Umbilical cord (tissue), 2 donors: ENCODE measurements at places on chromosomes 5 and 9.
A peak's percentile ranks its signal among the peaks of the same experiment; 100 is the strongest.

DNA sequence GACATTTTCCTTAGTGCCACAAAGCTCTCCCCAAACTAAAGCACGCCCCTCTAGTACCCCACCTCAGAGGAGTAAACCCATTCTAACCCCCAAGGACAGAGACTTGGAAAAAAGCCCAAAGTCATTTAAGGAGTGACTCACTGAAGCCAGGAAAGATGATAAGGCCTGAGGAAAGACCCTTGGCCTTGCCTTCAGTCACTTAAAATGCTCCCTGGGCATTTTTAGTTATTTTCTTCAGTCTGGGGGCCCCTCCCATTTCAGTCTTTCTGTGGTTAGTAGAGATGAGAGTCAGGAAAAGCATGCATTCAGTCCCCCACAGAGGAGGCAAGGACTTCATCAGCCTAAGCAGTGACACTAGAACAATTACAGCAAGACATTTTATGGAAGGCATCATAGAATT is 13.7 kb upstream of the TLX3 start:
- no peak for DNase-seq

- DNase-seq = no peak
These were observed 428.5 kb downstream of the CETN3 start for GRCh38 chr5:89981021-89981420.

DNA sequence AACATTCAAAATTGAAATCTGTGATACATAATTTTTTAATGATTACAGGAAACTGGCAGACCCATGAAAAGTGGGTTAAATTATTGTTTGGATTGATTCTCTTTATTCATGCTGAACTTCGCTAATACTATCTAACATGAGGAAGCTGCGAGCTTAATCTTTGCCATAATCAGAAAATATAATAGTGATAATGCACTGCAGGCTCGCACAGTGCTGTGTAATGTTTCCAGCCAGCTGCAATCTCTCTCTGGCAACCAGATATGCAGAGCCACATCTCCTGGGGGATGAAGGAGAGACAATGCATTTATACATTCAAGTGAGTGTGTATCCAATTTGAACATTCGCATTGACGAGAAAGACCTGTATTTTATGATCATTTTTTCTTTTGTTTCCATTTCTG is 669.7 kb upstream of the RGMB start:
- DNase-seq = no peak

DNA sequence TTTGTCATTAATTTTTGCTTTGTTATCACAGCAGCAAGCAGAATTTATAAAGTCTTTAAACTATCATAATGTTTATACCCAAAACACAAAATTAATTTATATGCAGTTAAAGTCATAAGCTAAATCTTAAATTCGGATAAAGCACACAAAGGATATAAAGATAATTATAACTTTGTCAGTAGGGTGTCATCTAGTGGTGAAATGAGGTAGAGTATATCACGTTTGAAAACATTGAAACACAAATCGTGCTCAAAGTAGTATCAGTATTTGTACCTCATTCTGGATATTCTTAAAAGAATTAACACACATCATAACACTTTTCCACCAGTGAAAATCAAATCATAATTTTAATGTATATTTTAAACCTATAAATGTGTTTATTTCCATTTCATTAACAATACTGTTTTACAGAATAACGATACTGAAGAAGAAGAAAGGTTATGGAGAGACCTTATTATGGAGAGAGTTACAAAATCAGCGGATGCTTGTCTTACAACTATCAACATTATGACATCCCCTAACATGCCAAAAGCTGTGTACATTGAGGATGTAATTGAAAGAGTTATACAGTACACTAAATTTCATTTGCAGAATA is 129.5 kb downstream of the NIPBL start:
- DNase-seq = peak; percentile 29

DNA sequence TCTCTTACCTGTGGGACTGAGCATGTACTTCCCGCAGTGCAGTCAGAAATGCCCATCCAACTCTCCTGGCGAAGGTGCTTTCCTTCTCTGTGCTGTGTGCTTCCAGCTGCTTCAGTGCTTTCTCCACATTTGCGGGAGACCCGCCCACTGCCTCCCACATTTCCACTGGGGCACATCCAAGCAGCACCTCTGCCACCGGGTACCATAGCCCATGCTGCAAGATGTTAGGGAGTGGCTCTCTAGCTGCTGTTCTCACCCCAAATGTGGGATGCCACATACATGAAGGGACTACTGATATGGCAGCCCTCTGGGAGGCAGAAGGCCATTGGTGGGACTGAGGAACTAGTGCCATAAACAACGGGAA is 8.8 kb downstream of the DMAC1 start:
- DNase-seq = no peak

DNA sequence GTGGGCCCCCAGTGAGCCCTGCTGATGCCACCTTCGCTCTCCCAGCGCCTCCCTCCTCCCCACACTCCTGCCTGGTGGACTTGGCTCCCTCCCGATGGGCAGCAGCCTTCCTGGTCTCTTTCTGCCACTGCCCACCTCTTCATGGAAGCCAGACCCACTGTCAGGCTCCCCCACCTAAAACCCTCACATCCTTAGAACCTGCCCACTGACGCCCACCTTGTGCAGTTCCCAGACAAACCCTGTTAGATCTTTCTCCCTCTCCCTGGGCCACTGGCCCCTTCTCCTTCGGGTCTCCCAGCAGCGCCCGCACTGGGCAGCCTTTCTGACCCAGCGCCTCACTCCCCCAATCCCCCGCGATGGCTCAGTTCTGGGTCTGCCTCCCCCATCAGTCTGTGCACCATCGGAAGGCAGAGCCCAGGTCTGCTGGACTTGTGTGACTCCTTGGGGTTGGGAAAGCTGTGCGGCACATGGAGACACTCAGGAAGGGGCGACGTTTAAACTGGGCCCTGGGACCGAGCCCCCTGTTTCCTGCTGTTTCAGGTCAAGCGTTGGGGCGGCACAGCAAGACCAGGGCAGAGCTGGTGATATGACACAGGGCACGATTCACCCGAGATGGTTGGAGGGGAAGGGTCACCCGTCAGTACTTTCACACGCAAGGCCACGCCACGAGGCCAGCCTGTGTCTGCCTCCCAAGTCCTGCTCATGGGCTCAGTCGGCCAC is 17.4 kb downstream of the MYMK start:
- no peak for DNase-seq

DNA sequence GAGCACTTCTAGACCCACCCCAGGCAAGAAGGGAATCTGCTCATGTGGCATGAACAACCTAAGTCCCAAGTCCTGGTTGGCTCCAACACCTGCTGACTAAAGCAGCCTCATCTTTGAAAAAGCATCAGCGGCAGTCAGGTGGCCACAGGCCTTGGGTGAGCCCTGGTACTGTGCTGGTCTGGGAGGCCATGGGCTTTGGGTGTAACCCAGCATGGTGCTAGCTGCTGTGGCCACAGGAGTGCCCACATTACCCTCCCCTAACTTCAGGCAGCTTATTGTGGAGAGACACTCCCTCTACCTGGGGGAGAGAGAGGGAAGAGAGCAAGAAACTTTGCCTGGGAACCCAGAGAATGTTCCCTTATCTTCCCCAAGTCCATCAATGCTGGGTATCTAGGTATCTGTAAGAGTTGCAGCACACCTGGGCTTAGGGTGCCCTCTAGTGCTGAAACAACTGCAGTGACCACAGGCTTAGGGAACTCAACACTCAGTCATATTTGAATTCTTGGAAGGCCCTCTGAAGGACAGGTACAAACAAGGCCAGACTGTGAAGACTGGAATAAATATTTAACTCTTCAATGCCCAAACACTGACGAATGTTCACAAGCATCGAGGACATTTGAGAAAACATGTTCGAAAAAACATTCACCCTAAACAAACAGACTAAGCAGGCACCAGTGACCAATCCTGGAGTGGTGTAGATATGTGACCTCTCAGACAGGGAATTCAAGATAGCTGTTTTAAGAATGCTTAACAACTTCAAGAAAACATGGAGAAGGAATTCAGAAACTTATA is 69.9 kb upstream of the OR2K2 start:
- DNase-seq = no peak

GRCh38 chr5:101687349-101687985 is 608.6 kb downstream of the SLCO4C1 start:
- DNase-seq = no peak

DNA sequence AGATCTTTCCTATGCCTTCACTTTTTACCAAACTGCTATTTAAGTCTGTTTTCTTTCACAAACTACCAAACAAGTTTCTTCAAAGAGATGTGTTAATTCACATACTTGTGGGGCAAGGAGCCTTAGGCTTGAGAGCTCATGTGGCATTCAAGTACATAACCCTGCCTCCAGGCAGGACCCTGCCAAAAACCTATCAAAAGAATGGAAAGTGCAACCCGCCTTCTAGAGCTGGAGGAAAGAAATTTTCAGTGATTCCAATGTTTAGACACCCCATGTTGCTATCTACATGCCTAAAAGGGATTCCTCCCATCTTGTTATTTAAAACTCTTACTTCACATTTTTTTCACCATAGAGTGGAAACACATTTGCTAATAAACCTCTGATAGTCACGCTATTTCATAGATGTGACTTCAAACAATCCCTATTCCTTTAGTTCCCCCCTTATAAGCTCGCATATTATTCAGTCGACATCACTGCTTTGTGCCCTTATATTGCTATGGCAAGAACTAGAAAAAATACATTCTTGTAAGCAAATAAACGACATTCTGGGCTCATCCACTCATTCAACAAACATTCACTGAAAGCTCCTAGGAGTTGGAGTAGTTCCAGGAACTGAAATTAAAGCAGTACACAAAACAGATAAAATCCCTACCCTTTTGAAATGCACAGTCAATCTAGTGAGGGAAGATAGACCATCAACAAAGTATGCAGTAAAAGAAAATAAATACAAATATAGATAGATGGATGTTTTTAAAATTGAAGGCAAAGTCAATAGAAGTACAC is 518.1 kb downstream of the ELAVL2 start:
- DNase-seq = no peak

- no peak for DNase-seq
These were observed 2.8 kb downstream of the MAMDC4 start for GRCh38 chr9:136854842-136855460.

GRCh38 chr5:36054647-36055046 is 12.0 kb downstream of the UGT3A2 start:
- DNase-seq = no peak

DNA sequence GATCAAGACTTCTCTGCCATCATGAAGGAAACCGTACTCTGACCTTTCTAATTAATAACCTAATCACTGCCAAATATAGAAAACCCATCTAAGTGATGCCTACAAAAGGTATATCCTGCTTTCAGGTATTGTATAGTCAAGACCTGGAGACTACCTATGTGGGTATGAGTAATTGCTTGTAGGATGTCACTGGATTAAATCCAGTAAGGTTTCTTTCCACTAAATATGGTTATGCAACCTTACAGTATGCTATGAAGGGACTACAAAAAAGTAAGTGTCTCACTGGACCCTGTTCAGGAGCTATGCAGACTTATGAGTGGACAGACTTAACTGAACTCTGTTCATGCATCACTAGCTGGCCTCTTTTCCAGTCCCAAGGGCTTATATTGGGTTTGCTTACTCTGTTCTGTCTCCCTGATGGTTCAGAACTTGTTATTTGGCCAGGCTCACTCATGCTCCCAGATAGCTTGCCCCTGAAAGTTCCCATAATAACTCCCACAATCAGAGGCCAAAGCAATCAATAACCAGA is 51.1 kb downstream of the PDE6A start:
- DNase-seq = no peak

- DNase-seq = no peak
These were observed 15.0 kb downstream of the FAM193B start for GRCh38 chr5:177539411-177539810.

DNA sequence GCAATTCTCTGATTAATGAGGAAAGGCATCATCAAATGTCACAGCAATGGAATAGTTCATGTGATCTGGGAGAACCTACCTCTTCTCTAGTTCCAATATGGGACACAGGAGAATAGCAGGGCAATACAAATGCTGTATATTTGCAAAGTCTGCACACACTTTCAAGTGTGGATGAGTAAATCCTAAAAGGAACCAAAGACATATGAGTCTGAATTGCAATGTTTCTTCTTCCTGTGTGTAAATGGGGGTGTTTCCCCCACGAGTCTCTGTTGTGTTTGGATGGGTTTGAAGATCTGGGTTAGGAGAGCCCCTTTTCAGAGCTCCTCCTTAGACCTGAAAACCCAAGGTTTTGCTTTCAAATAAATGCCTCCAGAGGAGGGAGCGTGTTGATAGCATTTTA is 26.9 kb downstream of the SLC46A2 start:
- no peak for DNase-seq

- DNase-seq = peak; percentile 5
These were observed 1247.0 kb upstream of the ACO1 start for GRCh38 chr9:31137176-31138160.

- peak; percentile 14 for DNase-seq
These were observed 124.2 kb downstream of the TRIO start for GRCh38 chr5:14267166-14267838.

- DNase-seq = peak; percentile 33
These were observed 259.2 kb downstream of the PDZD2 start for GRCh38 chr5:31898036-31898632.

GRCh38 chr5:157464519-157465171 is 4.6 kb downstream of the NIPAL4 start:
- DNase-seq = peak; percentile 85

GRCh38 chr9:120928015-120928482 is 1.5 kb upstream of the TRAF1 start:
- no peak for DNase-seq

GRCh38 chr5:131265311-131265803 is 1.5 kb downstream of the CDC42SE2 start:
- peak; percentile 25 for DNase-seq

DNA sequence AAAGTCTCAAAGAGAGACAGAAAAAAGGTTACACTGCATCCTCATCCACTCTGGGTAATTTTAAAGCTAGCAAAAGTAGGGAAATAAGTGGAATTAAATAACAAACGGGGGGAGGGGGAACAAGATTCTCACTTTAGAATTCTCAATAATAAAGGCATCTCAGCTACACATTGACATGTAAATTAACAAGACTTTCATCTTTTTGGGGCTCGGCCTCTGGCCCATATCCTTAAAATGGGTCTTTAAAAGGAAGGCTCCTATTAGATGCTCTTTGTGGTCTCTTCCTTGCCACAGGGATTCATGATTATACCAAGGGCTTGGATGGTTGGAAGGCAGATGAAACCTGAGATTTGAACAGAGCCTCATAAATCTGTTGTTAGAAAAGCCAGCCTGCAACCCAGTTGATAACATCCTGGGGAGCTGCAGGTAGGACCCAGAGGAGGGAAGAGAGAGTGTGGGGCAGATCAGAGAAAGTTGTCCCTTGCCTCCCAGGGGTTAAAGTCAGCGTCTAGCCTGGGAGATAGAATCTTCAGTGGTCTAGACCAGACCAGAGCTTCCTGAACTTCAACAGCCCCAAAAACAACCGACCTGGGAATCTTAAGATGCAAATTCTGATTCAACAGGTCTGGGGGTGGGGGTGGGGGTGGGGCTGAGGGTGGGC is 135.9 kb downstream of the GCNT1 start:
- no peak for DNase-seq

DNA sequence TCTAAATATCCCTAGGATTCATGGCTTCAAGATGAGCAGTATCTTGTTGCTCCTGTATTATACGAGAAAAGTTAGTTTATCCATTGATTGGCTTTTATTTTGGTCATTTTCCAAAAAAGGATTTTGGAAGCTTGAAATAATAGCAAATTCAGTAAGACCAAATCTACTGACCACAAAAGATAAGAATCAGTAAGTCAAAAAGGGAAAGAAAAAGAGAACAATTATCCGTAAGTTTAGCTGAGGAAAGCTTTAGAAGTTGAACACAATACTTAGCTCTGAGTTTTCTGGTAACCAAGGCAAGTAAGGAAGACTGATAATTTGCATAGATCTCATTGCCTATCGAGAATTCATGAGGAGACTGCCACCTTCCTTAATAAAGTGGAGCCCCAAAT is 9.1 kb downstream of the TGFBR1 start:
- no peak for DNase-seq

- peak; percentile 5 for DNase-seq
These were observed 41.3 kb downstream of the EFCAB9 start for GRCh38 chr5:172235132-172235780.
